ENCODE measurements at places on chromosomes 4 and X. TPM values are rescaled to one million over a fixed set of nuclear protein-coding genes. Genes with fewer than 3 reads are reported as not detected.

GRCh38 chr4:163493643-163494359 is 689 bp upstream of the TMA16 start:
- DNase-seq = no peak

DNA sequence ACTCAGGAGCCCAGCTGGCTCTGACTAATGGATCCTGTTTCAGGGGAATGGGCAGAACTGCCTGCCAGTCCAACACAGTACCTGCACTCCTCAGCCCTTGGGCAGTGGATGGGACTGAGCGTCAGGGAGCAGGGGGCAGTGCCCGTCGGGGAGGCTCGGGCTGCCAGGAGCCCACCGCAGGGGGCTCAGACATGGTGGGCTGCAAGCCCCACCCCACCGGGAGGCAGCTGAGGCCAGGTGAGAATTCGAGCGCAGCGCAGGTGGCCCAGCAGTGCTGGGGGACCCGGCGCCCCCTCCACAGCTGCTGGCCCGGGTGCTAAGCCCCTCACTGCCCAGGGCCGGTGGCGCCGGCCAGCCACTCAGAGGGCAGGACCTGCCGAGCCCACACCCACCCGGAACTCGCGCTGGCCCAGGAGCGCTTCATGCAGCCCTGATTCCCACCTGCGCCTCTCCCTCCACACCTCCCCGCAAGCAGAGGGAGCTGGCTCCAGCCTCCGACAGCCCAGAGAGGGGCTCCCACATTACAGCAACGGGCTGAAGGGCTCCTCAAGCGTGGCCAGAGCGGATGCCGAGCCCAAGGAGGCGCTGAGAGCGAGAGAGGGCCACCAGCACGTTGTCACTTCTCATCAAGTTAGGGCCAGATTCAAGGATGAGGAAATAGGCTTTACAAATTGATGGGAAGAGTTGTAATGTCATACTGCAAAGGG is 668.8 kb downstream of the GALNTL6 start:
- DNase-seq = no peak

The ZAR1 gene
- not detected for total RNA-seq

The ZCCHC12 gene
- total RNA-seq = not detected

DNA sequence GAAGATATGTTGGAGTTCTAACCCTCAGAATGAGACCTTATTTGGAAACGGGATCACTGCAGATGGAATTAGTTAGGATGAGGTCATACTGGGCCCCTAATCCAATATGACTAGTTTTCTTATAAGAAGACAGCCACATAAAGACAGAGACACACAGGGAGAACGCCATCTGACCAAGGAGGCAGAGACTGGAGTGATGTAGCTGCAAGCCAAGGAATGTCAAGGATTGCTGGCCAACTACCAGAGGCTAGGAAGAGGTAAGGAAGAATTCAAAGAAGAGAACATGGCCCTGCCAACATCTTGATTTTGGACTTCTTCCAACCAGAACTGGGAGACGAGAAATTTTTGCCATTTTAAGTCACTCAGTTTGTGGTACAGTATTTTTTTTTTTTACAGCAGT is 152.8 kb upstream of the DIPK2B start:
- no peak for DNase-seq

GRCh38 chrX:47321386-47321785 is 49.0 kb upstream of the ZNF157 start:
- DNase-seq = no peak

DNA sequence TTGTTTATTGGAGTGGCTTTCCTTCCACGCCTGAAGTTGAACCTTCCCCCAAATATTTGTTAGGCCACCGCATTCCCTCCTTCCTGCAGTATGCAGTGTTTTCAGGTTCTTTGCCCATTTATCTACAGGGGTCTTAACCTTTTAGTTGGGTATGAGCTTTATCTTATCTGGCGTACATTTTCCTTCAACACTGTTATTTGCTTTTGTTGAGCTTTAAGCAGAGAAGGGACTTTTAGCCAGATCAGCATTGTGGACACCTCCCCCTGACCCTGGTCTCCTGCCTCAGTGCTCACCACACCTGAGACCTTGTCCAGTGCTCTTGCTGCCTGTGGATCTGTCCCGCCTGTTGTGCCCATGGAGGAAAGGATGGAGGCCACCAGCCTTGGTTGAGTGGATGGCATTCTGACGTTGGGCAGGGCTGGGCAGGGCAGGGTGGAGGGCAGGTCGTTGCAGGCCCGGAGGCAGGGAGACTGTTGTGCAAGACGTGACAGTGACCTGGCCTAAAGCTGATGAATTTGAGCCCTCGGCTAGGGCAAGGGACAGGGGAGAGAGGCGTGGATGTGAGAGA is 998 bp upstream of the DUSP9 start:
- no peak for DNase-seq

GRCh38 chrX:125293850-125294780 is 25.6 kb upstream of the TEX13C start:
- no peak for DNase-seq

- DNase-seq = no peak
Measured at GRCh38 chr4:155582971-155583437, 83.6 kb upstream of the GUCY1A1 start.

- DNase-seq = no peak
Measured at GRCh38 chrX:82092307-82092706, 890.4 kb downstream of the SH3BGRL start.

- DNase-seq = no peak
Measured at GRCh38 chr4:14596904-14597303, 405.4 kb upstream of the CPEB2 start.

The ZNF711 gene
- total RNA-seq = 0.36 TPM

- no peak for DNase-seq
Measured at GRCh38 chr4:39660045-39660444, 21.4 kb upstream of the SMIM14 start.

DNA sequence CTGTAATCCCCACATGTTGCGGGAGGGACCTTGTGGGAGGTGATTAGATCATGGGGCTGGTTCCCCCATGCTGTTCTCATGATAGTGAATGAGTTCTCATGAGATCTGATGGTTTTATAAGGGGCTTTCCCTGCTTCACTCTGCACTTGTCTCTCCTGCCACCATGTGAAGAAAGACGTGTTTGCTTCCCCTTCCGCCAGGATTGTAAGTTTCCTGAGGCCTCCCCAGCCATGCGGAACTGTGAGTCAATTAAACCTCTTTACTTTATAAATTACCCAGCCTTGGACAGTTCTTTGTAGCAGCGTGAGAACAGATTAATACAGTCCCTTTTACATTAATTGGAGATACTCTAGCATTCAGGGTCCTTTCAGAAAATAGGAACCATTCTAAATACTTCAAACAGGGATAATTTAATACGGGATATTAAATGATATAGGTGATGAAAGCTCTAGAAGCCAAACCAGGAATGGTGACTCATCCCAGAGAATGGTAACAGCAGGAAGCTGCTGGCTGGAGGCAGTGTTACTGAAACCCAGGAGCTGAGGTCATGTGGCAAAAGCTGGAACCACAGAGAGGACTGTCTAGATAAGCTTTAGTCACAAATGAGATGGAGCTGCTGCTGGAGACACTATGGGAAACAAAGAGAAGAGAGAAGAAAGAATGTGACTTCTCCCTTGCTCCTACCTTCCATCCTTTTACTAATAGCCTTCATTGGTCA is 57.3 kb downstream of the GSTCD start:
- no peak for DNase-seq

DNA sequence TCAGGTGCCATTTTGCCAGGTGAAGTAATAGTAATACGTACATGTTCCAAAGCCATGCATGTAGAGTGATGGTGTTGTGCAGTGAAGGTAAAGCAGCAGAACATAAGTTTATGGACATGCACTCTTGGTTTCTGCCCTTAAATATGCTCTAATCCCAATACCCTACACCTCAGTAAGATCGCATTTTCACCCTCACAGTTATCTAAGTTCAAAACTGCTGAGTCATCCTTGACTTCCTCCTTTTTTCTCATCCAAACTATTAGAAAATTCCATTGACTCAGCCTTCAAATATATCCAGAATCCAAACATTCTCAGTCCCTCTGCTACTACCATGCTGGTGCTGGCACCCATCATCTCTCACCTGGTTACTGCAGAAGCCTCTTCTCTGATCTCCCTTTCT is 652.9 kb upstream of the IGFBP7 start:
- no peak for DNase-seq

DNA sequence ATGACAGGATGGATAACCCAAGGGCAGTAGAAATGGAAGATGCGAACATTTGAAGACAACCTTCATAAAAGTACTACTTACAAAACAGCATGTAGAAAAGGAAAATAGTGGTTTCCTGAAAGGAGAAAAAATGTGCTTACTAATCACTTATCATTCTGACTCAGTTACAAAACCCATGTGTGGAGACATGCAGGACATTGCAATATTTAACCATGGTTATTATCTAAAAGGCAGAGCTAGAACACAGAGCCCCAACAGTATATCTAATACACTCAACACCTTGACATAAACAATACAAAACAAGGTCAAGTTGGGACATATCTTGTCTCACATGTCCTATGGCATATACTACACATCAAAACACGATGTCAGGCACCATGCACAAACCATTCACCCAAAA is 55.9 kb downstream of the EIF4E start:
- DNase-seq = no peak

DNA sequence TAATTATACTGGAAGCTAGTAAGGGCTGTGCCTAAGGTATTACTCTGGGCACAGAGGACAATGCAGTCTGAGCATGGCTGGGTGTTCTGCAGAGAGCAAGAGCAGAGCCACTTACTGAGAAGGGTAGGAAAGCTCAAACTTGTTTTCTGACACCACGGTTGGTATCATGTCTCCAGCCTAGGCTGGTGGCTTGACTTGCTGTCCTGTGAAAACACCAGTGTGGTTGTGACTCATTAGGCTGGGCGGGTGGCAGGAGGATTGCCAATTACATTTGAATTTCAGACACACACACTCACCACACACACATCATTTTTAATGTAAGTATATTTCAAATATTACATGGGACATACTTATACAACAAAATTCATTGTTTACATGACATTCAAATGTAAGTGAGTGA is 19.7 kb upstream of the MTM1 start:
- DNase-seq = no peak

DNA sequence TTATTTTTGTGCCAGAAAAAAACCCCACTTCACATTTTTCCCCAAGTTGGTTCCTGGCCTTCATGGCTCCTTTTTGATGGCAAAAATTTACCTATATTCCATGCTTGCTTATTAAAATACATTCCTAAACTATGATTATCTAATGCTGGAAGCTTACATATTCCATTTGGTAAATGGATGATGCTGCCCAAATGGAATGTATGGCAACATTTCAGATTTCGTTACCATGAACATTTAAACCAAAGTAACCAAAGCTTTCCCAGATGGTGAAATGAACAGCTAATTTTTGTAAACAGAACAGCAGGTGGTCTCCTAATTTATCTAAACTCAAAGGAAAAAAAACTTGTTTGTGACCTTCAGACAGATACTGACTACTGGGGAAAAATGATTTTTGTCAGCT is 110.8 kb upstream of the TEX13A start:
- no peak for DNase-seq

GRCh38 chr4:101280866-101281600 is 66.3 kb downstream of the PPP3CA start:
- DNase-seq = no peak

The MRFAP1 gene
- 139 TPM for total RNA-seq

The DGAT2L6 gene
- total RNA-seq = not detected

DNA sequence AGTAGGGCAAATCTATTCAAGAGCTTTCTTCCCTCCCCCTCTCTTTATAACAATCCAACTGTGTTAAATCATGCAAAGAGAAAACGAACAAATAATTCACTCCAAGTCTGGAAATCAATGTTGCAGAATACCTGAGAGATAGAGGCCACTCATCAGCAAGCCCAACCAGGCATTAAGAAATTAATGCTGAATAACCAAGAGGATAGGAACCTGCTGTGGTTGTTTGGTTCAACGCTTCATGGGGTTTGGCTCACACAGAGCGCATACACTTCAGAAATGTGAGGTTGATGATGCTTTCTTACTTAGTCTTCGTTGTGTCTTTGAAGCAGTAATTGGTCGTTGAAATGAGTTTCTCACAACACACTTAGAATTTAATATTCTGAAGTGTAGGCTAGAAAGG is 1540.0 kb upstream of the PABPC4L start:
- DNase-seq = no peak

DNA sequence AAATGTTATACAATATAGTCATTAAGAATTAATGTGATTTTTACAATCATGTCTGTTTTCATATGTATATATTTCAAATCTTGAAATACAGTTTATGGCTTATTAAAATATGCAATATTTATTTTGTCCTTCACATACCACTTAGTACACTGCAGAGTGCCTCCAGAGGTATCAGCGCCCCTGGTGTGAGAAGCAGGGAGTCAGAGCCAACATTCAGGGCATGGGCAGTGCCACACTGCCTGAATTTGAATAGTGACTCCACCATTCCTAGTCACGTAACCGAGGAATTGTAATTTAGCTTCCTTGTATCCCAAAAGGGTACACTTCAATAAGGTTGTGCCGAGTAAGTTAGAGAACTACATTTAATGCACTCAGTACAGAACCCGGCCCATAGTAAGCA is 4.3 kb upstream of the C4orf54 start:
- DNase-seq = no peak

DNA sequence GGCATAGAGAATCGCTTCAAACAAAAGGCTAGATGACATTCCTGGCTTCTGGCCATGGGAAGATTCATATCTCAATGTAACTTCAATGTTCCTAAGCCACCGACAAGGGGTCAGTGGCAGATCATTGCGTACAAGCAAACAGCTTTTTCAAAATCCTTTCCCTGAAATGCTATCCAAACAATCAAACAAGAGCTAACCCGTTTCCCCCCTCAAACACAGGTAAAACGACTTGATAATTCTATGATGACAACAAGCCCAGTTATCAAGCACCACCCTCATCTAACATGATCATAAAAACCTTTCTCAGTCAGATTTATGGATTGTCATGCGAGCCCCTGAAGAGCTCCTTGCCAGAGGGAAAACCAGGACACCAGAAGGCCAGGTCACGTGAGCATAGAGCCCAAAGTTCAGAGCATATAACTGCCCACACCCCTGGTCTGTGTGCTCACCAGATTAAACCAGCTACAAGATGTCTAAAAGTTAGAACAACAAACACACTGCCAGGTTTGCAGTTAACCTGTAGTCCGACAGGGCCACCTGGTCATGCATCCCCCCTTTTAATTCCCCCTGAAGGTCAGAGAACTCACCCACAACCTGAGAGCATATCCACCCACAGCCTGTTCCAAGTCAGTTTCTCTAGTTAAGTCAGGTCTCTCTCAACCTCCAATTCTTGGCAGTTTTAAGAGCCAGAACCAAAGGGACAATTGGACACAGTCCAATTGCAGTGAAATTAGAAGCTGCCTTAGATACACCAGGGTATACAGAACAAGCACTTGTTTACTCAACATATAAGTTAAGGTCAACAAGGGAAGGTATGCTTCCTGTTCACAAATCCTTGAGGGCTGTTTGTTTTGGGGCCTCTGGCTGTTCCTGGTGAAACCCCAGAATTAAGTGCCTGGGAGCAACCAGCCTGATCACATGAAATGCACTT is 248.1 kb upstream of the PPARGC1A start:
- DNase-seq = no peak

Data from naive thymus-derived CD4-positive, alpha-beta T cell (primary cell).